ENCODE measurements at places on chromosomes 2 and 18.

DNA sequence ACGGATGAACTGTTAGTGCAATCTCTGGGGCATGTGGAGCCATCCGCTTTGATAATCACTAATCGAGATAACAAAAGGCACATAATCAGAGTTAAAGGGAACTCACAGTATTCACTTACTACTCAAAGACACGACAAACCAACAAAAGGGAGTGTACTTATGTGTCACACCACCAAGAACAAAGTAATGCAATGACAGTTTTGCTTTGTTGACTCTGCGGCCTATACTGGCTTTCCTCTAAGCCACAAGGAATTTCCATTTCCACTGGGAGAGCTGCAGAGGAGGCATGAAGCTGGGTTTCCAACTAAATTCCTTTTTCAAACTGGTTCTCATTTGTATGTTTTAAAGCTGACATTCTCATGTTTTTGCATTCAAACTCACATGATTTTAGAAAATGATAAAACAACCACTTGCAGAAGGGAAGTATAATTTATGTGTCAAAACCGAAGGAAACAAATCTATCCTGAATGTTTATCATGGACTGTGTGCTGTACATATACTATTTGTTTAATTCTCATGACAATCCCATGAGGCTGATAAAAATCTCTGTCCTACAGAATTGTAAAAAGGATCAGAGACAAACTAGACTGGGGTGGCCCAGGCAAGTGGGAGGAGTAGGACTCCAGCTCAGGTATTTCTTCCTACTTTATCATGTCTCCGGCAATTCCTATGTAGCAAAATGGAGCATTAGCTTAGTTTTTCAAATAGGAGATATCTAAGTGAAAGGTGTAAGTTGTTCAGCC lies 149.6 kb upstream of the SMAD7 start:
- no peak for DNase-seq

DNA sequence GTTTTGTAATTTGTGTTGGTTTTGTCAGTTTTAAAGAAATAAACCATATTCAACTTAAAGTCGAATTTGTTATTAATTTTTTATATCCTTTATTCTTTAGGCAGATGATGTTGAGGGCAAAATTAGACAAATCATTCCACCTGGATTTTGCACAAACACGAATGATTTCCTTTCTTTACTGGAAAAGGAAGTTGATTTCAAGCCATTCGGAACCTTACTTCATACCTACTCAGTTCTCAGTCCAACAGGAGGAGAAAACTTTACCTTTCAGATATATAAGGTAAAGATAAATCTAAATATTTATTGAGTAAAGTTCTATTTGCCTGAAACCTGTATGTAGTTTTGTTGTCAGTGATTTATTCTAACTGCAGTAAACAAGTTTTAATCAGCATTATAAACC lies 34.5 kb upstream of the METAP1D start:
- no peak for DNase-seq

- DNase-seq = peak; percentile 67
Measured at GRCh38 chr2:127175041-127175721, 44.9 kb downstream of the CYP27C1 start.

DNA sequence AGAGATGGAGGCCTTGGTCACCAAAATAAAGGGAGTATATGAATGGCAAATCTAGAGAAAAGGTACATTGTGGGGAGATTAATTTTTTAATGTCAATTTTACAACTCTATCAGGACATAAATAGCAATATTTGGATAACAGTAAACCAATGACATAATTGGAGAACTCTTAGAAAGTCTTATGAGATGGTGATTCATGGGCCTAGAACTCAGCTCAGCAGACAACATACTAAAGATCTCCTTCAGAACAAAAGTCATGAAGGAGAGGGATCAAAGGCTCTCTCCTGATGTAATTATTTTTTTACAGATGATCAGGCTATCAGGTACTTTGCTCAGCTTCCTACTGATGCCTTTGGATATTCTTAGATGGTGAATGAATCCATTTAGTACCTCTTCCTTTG lies 90.0 kb downstream of the CRACDL start:
- DNase-seq = peak; percentile 49

- DNase-seq = no peak
Measured at GRCh38 chr2:44566059-44566458, 204.3 kb downstream of the CAMKMT start.

DNA sequence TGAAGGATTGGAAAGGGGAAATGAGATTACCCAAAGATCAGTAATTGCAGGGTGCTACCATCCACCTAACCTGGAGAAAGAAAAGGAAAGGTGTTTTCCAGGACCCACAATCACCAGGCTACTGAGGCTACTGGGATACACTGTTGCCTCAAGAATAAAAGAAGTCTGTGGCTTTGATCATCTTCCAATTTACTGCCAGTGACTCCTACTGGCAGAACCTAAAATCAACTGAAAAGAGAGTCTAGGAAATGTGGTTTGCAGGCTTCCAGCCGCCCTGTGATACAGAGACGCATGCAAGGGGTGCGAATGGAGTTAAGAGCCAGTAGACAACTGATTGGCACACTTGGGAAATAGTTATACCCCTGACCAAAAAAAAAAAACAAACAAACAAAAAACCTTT lies 16.6 kb upstream of the TTL start:
- no peak for DNase-seq

GRCh38 chr2:189411860-189412259 lies 29.4 kb upstream of the WDR75 start:
- DNase-seq = peak; percentile 86

DNA sequence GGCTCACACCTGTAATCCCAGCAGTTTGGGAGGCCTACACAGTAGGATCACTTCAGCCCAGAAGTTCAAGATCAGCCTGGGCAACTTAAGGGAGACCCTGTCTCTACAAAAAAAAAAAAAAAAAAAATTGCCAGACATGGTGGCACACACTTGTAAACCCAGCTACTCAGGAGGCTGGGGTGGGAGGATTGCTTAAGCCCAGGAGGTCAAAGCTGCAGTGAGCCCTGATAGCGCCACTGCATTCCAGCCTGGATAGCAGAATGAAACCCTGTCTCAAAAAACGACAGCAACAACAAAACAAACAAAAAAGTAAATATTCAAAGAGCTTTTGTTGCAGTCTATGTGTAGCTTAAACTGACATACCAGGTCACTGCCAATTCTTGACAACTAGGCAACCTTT lies 63.1 kb upstream of the TANK start:
- no peak for DNase-seq

DNA sequence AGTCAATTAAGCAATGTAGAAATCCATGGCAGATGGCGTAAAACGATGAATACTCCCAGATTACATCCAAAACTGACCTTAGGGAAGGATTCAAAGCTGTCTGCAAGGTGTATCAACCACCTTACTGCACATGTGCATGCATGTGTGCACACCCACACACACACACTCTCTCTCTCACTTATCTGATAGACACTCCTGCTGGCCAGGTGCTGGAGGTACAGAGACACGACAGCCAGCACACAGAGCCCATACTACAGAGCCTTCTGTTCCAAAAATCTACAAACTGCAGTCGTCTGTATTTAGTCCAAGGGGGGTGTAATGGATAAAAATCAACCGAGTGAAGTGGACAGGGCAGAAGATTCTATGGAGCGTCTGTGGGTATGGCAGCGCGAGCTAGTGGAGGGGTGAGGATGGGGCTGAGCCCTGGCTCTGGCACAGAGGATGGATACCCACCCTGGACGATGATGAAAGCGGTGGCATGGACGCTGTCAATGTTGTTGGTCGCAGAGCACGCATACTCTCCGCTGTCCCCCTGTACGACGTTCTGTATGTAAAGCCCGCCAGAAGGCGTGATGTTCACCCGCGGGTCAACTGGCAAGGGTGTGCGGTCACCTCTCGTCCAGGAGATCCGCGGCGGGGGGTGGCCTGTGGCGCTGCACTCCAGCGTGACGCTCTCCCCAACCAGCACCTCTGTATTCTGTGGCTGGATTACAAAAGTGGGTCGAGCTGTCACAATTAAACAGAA lies 78.4 kb downstream of the PXDN start:
- no peak for DNase-seq

GRCh38 chr18:76431437-76432273 lies 63.4 kb downstream of the ZNF516 start:
- DNase-seq = no peak

DNA sequence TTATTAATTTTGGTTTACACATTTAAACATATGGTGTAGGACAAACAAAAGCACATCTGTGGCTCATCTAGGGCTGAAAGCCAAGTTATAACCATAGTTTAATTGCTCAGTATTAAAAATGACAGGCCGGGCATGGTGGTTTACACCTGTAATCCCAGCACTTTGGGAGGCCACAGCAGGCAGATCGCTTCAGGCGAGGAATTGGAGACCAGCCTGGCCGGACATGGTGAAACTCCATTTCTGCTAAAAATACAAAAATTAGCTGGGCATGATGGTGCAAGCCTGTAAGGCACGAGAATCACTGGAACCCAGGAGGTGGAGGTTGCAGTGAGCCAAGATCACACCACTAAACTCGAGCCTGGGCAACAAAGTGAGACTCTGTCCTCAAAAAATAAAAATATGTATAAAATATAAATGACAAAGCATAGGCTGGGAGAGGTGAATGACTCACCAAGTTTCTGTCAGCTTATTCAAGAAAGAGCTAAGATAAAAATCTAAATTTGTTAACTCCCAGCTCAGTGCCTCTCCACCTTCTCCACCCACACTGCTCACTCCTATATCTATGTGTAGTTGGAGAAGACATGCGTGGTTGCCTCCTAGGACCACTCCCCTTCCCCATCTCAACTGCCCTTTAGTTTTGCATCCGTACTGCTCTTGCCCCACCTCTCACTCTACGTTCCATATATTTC lies 79.2 kb upstream of the PID1 start:
- DNase-seq = no peak

DNA sequence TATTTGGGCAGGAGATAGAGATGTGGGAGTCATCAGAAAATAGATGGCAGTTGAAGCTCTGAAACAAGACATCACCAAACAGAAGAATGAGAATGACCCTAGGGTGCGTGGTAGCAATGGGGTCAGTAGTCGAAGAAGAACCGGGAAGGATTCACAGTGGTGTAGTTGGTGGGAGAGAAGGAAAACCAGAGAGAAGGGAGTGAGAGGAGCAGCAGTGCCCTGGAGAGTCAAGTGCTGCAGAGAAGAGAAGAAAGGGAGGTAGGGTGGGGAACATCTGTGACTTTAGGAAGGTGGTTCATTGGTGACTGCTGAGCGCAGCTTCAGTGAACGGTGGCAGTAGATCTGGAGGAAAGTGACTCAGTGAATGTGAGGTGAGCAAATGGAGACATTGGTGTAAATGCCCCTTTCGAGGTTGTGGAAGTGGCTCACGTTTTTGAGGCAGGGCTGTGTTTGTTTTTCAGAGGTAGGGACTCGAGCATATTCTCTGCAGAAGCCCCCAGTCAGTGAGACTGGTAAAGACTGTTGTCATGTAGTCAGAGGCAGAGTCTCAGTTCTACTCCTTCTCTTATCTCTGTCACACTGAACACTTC lies 36.4 kb downstream of the CDC42EP3 start:
- DNase-seq = no peak

DNA sequence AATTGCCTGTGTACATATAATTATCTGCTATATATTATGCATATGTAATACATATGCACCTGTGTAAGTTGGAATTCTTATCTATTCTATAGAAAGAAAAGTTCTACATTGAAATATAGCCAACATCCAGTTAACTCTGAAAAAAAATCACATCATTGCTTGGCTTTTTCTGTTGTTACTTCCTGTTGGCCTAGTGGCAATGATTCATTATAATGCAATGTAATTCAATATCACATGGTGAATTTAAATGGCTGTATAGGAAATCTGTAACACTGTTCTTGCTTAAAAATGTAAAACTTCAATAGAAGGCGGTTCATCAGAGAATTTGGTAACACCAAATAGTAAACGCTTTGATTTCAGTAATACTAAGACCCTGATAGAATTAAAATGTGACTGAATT lies 44.5 kb upstream of the MAP4K3 start:
- no peak for DNase-seq

DNA sequence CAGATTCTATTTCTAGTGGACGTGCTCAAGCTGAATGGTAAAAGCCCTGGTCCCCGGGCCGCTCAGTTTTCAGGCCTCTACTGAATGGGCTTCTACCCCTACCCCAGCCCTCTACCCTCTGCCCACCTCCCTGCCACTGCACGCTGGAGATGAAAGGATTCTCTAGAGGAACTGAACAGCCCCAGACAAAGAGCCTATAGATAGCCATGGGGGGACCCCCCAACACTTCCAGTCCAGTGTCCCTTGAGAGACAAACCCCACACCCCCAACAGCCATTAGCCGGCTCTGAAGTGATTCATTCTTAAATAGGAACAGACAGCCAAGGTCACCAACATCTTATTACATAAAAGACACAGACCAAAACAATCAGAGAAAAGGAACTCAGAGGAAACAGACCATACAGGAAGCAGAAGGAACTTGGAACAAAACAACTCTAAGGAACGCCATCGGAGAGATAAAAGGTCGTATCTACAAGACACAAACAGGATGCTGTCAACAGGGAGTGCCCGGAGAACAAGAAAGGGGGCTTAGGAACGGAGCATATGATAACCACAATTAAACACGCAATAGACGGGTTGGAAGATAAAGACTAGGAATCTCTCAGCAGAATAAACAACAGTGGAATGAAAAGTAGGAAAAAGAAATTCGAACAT lies 23.5 kb downstream of the TMEM37 start:
- DNase-seq = no peak

GRCh38 chr2:235849489-235849888 lies 318.7 kb downstream of the GBX2 start:
- no peak for DNase-seq

DNA sequence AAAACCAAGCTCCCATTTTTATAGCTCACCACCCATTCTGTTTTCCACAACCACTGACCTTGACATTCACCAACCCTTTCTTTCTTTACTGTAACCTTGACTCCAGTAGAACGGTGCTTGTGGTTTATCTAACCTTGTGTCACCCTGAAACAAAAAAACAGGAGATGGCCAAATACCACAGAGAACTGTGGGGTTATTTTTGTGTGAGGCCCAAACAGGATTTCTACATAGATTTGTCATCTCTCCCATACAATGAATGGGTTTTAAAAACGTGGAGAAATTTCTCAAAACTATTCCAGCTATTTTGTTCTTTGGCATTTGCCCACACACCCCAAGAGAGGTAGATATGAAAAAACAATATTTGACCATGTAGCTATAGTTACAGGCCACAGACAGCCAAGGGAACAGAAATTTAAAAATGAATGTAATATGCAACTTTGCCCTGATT lies 231.3 kb upstream of the TANK start:
- peak; percentile 40 for DNase-seq
